Gastrocnemius medialis (tissue), 4 donors: ENCODE measurements at places on chromosomes 7 and 10.

- peak overlapping the region; percentile 39 for H3K27ac ChIP-seq
- no peak overlapping the region for H3K4me3 ChIP-seq
- H3K4me1 ChIP-seq: peaks cover 27% of the 10 kb centered on the region
- no peaks in the 10 kb centered on the region for H3K36me3 ChIP-seq
- H3K27me3 ChIP-seq: no peaks in the 10 kb centered on the region
These were observed 55.0 kb downstream of the WAC start for GRCh38 chr10:28587970-28588290.

GRCh38 chr7:151964951-151965350 lies 8.7 kb downstream of the GALNTL5 start:
- H3K4me1 ChIP-seq: no peaks in the 10 kb centered on the region
- DNase-seq: peak; percentile 63
- H3K36me3 ChIP-seq: no peaks in the 10 kb centered on the region

- no peak overlapping the region for H3K4me3 ChIP-seq
- H3K27me3 ChIP-seq: no peaks in the 10 kb centered on the region
- no peak overlapping the region for H3K27ac ChIP-seq
- no peaks in the 10 kb centered on the region for H3K36me3 ChIP-seq
- peaks cover 73% of the 10 kb centered on the region for H3K4me1 ChIP-seq
- peak; percentile 50 for DNase-seq
These were observed 76.6 kb upstream of the PPIF start for GRCh38 chr10:79270466-79271246.

DNA sequence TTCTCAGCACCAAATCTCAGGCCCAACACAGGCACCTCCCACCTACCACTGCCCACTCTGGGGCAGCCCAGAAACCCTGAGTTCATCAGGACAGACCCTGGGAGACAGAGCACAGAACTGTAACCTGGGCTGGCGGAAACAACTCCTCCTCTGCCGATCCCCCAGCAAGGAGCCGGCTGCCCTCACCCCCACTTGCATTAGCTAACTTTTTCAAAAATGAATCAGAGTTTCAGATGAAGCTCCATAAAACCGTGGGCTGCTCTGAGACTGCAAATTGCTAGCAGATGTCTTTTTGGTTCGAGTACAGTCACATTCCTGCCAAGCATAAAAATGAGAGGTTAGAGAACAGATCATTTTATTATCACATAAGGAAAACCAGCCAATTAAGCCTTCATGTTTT lies 93.4 kb upstream of the PARD3 start:
- no peaks in the 10 kb centered on the region for H3K4me1 ChIP-seq
- H3K27ac ChIP-seq: no peak overlapping the region
- H3K4me3 ChIP-seq: no peak overlapping the region

GRCh38 chr7:101644879-101645278 lies 15.8 kb upstream of the MYL10 start:
- H3K4me1 ChIP-seq: peaks cover 13% of the 10 kb centered on the region
- no peaks in the 10 kb centered on the region for H3K36me3 ChIP-seq
- peak overlapping the region; percentile 43 for H3K4me3 ChIP-seq
- DNase-seq: no peak

GRCh38 chr10:103044942-103045489 lies 126.9 kb downstream of the CNNM2 start:
- no peak overlapping the region for H3K27ac ChIP-seq
- H3K4me3 ChIP-seq: no peak overlapping the region
- H3K27me3 ChIP-seq: no peaks in the 10 kb centered on the region
- no peaks in the 10 kb centered on the region for H3K36me3 ChIP-seq

GRCh38 chr7:108525327-108525984 lies 479 bp downstream of the PNPLA8 start:
- no peaks in the 10 kb centered on the region for H3K36me3 ChIP-seq
- peak overlapping the region; percentile 98 for H3K27ac ChIP-seq
- peak; percentile 84 for DNase-seq
- peaks cover 40% of the 10 kb centered on the region for H3K4me1 ChIP-seq
